ENCODE measurements at places on chromosomes 6 and 20.

DNA sequence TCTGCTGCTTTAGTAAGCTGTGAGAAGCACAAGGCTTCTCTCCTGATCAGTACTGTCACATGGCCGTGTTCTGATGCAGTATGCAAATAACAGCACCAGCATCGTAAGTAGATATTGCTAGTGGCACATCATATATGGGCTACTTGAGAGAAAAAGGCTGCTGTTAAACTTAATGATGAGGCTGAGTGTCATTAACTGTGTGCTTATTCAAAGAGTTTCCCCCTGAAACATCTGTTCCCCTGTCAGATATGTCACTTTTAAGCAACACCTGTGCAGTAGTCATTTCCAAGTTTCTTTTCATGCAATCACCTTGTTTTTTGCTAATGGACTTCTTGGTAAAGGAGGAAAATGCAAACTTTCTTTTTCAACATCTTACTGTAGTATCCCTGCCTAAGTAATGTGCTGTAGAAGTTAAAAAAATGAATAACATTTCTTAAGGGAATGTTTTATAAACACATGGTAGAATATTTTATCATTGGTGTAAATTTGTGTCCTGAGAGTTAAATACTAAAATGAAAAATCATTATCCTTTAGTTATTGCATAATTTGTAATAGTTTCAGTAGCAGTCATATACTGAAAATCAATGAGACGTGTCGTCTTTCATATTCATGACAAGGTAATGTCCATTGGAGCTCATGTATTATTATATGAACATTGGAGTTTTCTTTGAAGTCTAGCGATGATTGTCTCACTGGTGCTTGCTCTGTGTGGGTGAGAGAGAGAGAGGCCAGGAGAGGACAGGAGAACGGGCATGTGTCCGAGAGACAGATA, 366.3 kb downstream of the CDKAL1 start:
- no peak for DNase-seq

GRCh38 chr20:47274401-47275108, 81.9 kb downstream of the ZMYND8 start:
- DNase-seq: no peak

DNA sequence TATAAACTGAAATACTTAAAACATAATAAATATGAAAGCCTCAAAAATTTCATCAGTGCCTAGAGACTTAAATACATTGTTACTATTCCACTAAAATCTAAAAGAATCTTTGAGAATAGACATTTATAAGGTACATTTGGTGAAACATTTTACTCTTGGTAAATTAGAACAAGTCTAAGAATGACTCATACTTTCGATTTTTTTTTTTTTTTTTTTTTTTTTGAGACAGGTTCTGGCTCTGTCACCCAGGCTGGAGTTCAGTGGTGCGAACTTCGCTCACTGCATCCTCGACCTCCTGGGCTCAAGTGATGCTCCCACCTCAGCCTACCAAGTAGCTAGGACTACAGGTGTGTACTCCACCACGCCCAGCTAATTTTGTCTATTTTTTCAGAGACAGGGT, 6.4 kb downstream of the FUCA2 start:
- no peak for DNase-seq

GRCh38 chr6:13664703-13665352, 46.8 kb downstream of the RANBP9 start:
- no peak for DNase-seq

- DNase-seq: no peak
Observed at GRCh38 chr6:36526066-36526465, 21.2 kb downstream of the STK38 start.

GRCh38 chr20:2742431-2742830, 49.9 kb downstream of the EBF4 start:
- no peak for DNase-seq

- DNase-seq: no peak
Observed at GRCh38 chr20:35326021-35326739, 34.0 kb upstream of the FAM83C start.
